ENCODE measurements at places on chromosomes 6 and 20.

DNA sequence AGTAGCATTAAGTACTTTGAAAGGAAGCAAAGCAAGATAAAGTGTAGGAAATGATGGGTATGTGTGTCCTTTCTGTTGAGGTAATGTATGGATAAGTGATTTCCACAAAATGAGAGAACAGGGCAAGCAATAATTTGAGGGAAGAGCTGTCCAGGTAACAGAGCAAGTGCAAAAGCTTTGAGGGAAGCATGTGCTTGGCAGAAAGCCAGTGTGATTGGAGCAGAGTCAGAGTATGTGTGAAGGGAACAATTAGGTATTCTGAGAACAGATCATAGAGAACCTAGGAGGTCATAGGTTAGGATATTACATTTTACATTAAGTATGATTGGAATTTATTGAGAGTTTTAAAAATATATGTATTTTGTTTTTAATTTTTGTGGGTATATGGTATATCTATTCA is 30.2 kb upstream of the MAN1A1 start:
- no peak for DNase-seq

DNA sequence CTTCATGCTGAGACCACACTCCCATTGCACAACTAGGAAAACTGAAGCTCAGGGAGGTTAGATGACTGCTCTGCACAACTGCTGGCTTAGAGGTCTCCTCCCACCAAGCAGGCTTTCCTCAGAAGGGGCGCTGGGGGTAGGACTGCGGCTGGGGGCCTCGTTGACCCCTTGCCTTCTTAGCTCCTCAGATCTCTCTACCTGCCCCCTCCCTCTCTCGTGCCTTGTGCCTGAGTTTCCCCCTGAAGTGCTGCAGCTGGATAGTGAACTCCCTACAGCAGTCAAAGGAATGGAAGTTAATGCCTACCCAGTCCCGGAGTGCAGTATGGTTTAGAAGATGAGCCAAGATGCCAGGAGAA is 149.8 kb downstream of the GRM4 start:
- no peak for DNase-seq

DNA sequence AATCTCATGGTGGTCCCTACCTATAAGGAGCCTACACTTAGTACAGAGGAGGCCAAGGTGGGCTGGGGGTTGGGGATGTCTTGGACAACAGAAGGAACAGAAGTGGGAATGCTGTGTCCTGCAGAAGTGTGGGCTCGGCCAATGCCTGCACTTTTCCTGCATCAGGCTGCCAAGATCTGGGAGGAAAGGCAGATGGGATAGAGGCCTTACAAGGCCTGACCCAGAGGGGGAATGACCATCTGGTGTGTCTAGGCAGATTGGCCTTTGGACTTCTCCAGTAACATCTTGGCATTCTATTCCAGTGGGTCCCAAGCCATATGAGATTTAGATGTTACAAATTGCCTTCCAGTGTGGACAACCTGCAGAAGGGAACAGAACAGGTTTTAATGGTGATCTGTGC is 124.7 kb upstream of the GPR6 start:
- DNase-seq = no peak

DNA sequence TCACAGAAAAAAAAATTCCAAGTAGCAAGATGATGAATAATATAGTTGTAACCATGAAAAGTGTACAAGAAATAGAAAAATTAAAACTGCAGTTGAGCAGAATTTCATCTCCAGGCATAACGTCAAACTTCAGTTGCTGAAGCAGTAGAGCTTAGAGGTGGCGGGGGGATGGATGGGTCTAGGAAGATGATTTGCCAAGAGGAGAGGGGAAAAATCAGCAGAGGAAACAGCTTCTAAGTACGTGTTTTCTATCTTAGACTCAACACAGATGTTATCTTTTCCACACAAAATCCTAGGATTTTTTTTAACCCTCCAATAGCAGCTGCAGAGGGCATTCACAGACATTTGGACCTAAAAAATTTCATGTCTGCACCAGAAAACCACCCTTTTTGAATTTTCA is 136.0 kb downstream of the OPN5 start:
- DNase-seq = no peak

- DNase-seq = no peak
Observed at GRCh38 chr6:37943436-37944058, 124.0 kb downstream of the ZFAND3 start.

- DNase-seq = peak; percentile 57
Observed at GRCh38 chr6:111709615-111710398, 104.1 kb upstream of the TRAF3IP2 start.

GRCh38 chr20:986733-987355 is 15.3 kb downstream of the RSPO4 start:
- no peak for DNase-seq

DNA sequence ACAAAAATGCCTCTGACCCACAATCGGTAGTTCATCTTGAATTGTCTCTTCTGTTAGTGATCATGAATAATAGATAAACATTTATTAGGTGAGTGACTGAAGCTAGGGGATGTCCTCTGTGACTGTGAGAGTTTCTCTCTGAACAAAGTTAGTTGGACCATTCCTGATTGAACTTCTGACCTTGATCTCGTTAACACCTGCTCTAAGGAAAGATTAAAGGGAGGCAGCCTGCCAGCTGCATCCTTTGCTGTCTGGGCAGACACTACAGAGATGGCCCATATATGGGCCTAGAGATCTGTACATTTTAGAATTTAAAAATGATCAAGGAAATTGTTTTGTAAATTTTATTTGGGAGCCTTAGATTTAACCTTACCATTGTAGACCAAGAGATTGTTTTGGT is 27.3 kb downstream of the MAPK14 start:
- no peak for DNase-seq

GRCh38 chr6:106066989-106067388 is 19.1 kb upstream of the PRDM1 start:
- DNase-seq = no peak

DNA sequence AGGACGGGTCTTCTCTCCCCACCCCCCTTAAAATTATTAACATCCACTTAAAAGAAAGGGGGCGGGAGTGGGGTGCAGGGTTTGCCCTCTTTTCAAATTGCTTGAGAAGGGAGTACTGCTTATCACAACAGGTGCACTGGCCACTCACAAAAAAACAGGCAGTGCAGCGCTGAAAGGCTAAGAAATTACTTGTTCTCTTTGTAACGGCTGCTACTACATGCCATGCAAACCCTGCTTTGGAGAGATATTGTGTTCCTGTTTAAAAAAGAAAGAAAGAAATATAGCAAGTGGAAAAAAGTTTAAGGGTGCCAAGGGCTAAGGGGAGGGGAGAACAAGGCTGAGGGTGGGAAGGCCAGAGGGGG is 312.7 kb upstream of the JARID2 start:
- DNase-seq = no peak

Data from left ventricle myocardium superior (tissue), 1 donor.